ENCODE measurements at places on chromosomes 5 and 9.

DNA sequence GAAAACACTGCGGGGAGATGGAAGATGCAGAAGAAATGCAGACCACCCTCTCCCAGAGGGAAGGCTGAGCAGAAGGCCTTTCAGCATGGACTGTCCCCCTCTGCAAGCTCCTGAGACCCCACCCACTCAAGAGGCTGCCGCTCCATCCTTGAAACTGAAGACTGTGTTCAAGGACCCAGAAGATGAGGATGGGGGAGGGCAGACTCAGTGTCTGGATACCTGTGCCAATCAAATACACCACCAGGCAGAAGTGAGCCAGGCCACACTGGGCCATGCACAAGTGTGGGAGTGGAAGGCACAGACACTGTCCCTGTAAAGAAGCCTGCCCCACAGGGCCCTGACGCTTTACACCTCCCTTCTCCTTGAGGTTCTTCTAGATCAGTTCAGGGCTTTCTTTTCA is 40.0 kb upstream of the IPPK start:
- DNase-seq, result no peak

GRCh38 chr5:167152561-167152960 is 1138.9 kb upstream of the WWC1 start:
- no peak for DNase-seq

- no peak for DNase-seq
These were observed 49.8 kb upstream of the NREP start for GRCh38 chr5:111806753-111807152.

DNA sequence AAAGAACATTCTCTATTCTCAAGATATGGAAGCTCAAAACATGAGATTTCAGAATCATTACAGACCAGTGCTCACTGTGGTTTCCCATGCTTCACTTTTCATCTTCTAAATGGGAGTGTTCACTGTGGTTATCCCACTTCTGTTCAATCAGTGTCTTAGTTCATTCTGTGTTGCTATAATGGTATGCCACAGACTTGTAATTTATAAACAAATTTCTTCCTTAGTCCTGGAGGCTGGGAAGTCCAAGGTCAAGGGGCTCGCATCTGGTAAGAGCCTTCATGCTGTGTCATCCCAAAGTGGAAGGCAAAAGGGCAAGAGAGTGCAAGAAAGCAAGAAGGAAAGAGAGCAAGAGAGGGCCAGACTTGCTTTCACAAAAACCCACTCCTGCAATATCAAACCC is 146.3 kb downstream of the TTC39B start:
- DNase-seq, result no peak

GRCh38 chr5:135973323-135974020 is 18.7 kb upstream of the LECT2 start:
- DNase-seq, result no peak

DNA sequence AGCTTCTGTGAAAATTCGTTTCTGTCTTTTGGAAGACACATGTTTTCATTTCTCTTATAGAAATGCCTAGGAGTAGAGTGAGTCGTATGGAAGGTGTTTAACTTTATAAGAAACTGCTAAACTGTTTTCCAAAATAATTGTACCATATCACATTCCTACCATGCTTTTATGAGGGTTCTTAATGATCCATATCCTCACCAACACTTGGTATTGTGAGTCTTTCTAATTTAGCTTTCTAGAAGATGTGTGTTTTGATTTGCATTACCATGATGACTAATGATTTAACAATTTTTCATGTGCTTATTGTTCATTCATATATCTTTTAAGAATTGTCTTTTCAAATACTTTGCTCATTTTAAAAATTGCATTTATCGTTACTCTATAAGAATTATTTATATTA is 223.6 kb downstream of the COMMD10 start:
- DNase-seq, result no peak

DNA sequence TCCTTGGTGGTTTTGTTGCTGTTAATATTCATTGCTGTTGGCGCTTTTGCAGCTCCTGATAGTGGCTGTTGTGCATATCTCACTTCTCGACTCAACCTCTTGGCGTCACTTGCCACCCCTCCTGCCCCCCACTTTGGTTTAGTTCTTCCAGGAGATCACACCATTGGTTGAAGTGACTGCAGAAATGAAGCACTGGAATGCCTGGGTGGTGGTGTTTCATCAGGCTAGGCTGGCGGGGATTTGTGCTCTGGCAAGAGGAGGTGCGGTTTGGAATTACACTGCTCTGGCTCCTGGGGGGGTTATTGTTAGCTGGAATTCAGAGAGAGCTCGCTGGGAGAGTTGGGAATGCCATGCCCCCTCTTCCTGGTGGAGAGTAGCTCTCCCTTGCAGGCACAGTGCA is 11.5 kb downstream of the PRRC2B start:
- no peak for DNase-seq

DNA sequence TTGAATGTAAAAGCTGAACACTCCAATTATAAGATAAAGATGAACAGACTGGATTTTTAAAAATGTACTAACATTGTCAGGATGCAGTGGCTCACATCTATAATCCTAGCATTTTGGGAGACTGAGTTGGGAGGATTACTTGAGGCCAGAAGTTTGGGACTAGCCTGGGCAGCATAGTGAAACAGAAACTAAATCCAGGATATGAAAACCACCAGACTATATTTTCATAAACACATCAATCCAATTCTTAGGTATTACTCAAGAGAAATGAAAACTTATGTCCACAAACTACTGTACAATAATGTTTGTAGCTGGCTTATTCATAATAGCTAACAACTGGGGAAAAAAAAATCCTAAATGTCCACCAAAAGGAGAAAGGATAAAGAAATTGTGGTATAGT is 26.8 kb upstream of the NAA35 start:
- DNase-seq, result no peak

GRCh38 chr9:131657037-131657377 is 82.9 kb downstream of the RAPGEF1 start:
- no peak for DNase-seq

GRCh38 chr5:5025098-5025773 is 114.9 kb upstream of the ADAMTS16 start:
- no peak for DNase-seq

DNA sequence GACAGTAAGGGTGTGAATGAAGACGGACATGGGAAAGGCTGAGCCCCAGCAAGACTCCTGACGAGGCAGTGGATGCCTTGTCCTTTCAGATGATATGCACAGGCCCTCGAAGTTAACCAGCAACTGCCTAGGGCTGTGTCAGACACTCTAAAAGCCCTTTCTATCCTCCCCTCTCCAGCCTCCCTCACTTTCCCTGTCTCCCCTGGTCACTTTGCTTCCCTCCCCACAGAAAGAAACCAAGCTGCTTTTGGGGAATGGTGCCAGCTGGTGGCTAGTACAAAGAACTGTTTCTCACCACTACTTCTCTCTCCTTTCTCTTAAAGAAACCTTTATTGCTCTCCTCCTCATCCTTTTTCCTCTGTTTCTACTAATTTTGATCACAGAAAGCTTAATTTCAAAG is 21.4 kb downstream of the LHFPL2 start:
- DNase-seq, result no peak

DNA sequence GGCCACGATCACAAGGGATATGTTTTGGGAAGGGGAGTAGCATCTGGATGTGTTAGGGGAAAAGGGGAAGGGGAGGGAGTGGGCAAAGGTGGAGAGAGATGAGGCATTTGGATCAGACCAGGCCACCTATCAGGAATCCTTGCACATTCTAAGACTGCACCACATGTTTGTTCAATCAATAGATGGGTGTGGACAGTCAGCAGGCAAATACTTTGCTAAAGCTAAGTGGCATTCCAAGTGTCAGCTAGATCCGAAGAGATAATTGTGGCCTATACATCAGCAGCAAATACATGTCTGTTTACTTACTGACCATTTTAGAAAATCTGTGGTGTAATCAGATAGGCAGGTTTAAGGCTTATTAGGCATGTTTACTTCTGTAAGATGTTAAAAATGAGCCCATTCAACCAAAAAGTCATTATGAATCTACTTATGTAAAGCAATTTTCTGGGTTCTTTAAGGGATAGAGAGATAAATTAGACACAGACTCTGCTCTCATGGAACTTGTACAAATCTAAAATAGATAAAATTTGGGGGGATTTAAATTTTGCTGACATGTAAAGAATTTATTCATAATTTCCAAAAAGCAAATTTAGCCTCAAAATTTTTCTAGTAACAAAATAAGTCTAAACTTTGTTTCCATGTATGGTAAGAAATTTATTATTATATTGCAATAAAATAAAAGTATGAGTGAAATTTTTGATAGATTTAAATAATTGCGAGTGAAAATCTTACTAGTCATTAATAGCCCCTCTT is 107.3 kb downstream of the SNCAIP start:
- DNase-seq, result no peak

DNA sequence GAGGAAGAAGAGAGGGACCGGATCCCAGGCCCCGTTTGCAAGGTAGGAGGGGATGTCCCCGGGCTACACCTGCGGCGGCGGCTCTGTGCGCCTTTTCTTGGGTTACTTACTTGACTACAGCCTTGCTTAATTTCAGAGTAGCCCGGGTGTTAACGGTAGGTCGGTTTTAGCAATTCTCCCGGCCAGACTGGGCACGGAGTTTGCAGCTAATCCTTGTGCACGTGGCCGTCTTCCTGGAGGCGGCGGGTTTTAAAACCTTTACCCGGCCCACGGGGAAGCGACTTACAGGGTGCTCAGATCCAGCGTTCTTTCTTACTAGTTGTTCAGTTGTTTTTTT is 313 bp downstream of the BRIX1 start:
- no peak for DNase-seq

GRCh38 chr9:126326228-126327005 is at the start of gene MVB12B:
MVB12B (plus strand) TSS chr9:126326829; CDS start chr9:126326930, 101 bp downstream.
- DNase-seq, result no peak

DNA sequence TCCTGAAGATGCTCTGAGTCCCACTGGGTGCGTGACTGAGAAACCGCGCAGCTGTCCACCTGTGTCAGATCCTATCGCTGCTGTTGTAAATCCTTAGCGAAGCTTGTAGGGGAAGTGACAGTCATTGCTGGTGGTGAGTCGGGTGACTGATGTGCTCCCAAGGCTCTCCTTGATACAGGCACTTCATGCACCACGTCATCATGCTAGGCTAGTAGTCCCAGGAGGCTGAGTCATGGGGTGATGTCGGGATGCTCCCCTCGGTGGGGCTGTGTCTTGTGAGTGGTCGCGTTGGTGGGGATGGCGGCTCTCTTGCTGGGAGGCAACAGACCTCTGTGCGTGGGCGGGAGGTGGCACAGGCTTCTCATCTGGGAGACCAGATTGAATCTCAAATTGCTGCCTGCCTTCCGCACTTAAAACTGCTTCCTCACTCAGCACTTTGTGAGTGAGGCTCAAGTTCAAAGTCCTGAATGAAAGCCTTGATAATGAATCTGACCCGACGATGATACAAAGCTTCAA is 84.7 kb downstream of the CSNK1A1 start:
- no peak for DNase-seq

- no peak for DNase-seq
These were observed 109.6 kb downstream of the DPYSL3 start for GRCh38 chr5:147400126-147400809.

DNA sequence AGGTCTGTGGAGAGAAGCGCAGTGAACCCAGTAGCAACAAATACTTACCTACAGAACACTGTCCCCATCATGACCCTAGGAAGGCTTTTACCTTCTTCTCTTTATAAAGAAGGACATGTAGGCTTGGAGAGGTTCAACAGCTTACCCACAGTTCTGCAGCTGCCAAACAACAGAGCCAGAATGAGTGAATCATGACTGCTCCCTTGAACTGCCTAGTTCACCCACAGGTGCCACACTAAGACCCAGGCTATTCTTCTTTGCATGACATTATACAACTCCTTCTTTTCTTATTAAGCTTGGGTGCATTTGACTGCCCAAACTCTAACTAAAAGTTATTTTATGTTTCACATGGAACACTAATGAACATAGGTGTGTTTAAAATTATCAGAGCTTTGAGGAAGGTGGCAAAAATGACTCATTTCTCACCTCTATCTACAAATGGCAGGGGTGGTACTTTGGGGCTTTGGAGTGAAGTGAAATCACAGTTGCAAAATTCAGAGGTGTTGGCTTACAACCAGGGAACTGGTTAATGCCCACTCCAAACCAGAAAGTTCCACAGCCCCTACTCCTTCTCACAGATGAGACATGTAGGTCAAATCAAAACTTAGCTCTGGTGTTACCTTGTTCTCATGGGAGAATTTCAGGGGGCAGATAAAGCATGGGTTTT is 201.6 kb downstream of the SEMA6A start:
- no peak for DNase-seq

GRCh38 chr5:84378420-84378819 is 6.3 kb downstream of the EDIL3 start:
- no peak for DNase-seq

DNA sequence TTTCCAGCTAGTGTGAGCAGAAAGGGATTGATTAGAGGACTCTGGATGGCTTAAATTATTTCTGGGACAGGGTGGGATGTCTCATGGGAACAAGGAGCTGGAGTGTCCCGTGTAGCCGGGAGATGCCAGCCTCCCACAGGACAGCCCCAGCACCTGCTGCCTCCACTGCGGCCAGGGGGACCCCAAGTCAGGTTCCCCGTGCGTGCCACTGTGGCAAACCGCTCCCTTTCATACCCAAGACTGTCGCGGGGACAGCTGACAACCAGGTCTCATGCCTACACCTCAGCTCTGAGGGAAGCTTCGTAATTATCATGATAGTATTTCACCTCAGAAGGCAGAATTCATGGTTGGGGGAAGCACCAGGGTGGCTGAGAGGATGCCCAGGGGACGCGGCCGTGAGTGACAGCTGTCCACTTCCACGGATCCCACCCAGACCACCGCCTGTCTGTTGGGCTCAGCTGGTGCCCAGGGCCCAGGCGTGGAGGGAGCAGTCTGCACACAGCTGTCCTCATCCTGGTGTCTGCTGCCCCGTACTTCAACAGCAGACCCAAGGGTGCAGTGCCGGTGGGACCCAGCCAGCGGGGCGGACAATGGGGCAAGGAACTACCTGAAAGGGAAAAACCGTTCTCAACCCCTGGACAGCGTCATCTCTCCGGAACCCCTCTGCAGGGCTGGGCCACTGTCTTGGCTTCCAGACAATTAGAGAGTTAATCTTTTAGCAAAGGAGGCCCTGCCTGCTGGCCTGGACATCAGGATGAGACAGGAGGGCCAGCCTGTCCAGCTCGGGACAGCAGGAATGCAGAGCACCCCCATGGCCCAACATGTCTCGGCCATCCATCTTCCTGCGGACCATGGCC is 166.9 kb downstream of the OLFM1 start:
- no peak for DNase-seq

DNA sequence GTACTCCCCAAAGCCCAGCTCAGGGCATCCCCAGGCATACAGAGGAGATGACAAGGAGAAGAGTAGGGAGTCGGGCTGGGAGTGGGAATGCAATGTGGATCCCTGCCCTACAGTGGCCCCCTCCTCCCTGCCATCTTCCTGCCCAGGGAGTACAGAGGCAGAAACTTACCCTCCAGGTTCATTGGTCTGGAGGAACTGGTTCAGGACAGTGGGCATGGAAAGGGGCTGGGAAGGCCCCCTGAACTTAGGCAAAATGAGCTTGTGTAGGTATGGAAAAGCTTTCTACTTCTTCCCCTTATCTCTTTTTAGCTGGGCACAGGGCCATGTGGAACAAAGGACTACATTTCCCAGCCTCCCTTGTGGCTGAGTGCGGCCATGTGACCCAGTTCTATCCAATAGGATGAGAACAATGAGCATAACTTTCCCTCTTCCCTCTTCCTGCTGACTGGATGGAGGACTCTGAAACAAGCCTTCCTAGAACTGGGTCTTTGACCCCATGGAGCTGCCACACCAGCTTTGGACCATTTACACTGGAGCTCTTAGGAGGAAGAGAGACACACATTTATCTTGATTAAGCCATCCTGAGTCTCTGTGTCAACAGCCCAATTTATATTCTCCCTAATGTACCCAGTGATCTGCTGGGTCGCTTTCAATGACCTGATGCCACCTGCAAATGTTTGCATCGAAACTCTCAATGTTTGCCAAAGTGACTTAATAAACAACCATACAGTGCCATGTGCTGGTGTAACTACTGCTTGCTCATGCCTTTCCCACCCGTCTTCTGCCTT is 25.0 kb upstream of the HMCN2 start:
- DNase-seq, result peak; percentile 30

Measured in NCI-H446 (cell line).